ENCODE measurements at places on chromosomes 6 and 20.

DNA sequence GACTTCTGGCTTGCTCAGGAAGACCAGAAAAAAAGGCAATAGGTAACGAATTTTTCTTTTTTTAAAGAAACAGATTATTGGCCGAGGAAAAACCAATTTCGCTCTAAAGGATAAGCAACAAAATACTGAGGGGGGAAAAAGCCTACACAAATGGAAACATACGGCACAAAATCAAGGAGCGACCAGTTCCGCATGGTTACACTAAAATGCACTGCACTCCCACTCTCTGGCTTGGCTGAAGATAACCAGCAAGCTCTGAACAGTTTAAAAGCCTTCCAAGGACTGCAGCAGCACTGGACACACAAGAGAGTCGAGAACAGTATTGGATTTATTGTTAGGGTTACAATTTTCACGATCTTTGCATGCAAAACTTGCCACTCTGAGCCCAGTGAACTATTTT is 881 bp upstream of the MAP7 start:
- no peak for DNase-seq

DNA sequence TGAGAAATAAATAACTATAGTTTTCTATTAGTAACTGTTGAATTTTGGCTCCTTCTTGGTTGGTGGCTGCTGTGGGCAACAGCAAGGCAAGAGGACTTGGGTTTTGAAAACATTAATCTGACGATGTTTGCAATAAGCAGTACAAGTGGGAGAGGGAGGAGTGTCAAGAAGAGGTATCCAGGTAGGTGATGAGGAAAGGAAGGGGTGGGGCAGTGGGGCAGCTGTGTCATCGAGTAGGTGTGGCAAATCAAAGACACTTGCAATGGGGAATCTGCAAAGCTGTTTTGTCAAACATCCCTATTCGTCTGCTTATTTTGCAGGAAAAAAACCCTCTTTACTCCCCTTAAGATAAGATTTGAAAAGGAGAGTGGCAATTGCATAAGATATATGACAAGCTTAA is 171.9 kb upstream of the MAP3K7 start:
- no peak for DNase-seq

DNA sequence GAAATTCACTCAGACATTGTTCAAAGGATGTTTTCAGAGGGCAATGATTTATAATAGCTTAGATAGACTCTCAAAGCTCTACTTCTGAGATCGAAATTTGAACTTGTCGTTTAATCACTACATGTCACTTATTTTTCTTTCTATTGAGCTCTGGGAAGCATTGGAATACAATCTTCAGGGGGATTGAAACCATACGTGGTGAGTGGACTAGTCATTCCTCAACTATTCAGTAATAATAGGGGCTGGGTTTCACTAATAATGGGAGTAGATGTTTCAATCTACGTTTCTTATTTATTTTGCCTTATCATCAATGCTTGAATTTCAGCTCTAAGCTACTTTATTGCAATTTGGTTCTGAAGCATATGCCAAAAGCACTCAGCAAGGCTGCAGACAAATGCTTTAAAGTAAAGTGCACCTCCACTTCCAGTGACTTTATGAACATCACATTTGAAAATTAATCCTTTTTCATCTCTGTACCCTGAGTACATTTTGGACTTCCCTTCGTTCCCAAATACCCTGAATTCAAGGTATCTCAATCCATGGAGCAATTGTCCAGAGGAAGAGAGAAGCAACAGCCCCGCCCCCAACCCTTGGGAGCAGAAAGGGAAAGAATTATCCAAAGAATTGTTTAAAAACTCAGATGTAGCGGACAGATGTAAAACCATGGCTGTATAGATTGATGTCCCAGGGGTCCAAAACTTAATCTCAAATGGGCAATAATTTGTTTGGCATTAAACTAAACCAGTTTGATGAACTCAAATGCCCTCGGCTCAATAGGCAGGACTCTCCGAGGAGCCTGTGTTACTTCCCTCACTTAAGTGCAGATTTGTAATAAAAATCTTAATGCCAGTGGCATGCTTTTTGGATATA is 68.1 kb downstream of the HFE start:
- no peak for DNase-seq

DNA sequence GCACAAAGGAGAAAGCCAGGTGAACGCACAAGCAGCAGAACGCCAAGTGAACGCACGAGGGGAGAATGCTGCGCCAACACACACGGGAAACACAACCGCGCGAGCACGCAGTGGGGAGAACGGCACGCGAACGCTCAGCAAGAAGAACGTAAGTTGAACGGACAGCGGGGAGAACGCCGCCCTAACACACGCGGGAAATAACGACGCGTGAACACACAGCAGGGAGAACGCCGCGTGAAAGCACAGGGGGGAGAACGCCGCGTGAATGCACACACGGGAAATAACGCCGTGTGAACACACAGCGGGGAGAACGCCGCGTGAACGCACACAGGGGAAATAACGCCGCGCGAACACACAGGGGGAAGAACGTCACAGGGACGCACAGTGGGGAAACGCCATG is 54.7 kb downstream of the RNASET2 start:
- no peak for DNase-seq

DNA sequence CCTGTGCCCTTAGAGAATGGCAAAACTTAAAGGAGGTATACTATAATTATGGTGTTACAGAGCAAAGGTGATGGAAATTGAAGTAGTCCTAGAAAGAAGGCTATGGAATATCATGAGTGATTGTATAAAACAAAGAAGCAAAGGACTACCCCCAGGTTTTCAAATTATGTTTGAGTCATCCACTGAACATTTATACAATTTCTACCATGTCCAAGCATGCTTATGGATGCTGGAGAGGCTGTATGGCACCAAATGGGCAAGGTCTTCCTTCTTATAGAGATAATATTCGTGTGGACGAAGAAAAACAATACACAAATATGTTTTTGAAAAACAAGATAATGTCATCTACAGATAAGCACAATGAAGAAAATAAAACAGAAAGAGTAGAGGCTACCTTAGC is 177.5 kb downstream of the KHDC1L start:
- no peak for DNase-seq

DNA sequence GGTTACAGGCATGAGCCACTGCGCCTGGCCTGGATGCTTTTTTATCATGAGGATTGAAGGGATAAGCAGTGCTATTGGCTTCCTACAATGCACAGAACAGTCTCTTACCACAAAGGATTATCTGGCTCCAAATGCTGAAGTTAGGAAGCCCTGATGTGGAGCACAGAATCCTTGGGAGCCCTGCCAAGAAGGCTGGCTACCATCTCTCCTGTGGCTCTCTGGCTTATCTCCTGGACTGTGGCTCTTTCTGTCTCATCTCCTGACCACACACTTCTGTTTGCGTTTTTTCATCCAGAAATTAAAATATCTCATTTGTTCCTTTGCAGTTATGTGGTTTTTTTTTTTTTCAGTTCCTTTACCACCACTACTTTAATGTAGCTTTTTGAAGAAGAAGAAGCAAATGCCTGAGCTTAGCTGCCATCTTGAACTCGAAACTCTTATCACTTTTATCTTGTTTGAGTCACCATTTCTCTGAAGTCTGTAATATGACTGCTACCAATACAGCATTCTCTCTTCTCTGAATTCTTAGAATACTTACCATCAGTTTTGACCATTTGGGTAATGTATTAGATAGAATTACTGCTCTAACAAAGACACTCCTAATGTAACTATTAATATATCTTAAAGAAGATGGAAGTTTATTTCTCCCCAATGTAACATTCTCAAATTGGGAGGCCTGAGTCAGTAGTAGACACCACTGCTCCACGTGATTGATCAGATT is 1044.7 kb downstream of the KIF16B start:
- no peak for DNase-seq

DNA sequence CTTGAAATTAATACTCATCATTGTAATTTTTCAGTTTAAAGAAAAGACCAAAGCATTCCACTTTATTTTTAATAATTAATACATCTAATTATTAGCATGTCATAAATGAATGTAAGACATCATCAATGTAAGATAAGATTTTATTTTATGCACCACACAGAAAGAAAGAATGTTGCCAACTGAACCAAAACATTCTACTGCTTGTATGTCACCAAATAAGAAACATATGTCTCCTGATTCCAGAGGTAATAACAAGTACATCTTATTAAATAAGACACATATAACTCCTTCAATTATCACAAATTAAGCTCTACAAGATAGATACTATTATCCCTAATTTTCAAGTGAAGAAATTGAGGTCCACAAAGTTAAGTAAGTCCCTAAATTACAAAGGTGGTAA is 189.5 kb downstream of the GMDS start:
- DNase-seq: no peak

- no peak for DNase-seq
Measured at GRCh38 chr20:34976286-34976685, 20.6 kb downstream of the MYH7B start.

DNA sequence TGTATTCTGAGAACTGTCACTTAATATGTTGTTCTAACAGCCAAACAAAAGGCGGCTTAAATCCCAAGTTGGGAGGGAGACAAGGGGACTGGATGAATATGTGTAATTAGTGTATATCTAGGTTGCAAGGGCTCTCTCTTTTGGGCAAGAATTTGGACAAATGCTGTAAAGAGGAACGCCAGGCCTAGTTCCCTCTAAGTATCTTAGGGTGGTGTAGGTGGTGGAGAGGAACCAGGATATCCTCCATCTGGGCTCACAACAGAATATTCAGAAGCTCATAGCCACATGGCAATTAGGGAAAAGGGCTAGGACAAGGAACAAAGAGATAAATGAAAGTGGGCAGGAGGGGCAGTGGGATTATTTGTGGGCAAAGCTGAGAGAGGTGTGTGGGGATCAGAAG is 149.5 kb downstream of the LRFN2 start:
- DNase-seq: no peak

GRCh38 chr6:21777846-21778245 is 184.3 kb downstream of the SOX4 start:
- DNase-seq: no peak

DNA sequence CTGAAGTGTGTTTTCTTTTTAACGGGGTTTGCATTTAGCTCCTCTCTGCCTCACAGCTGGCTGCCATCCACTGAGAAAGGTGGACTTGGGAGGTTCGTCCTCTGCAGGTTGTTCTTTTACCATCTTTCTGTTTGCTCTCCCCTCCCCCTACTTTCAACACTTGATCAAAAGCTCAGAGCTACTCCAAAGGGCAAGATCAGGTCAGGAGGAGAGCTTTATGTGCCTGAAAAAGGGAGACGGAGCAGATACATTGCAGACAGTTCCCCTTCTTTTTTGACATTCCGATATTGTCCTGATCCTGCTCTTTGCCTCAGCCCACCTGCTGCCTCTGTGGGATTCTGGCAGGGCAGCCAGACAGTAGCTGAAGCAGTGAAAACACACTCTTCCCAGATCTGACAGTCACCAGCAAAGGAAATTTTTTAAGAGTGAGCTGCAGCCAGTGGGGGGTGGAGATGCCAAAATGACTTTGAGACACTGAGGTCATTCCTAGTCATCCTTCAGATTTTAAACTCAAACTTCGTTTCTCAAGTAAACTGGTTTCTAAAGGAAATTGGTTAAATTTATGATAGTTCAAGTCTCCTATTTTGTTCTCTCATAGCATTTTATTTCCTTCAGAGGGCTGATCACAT is 26.5 kb downstream of the SMLR1 start:
- no peak for DNase-seq

DNA sequence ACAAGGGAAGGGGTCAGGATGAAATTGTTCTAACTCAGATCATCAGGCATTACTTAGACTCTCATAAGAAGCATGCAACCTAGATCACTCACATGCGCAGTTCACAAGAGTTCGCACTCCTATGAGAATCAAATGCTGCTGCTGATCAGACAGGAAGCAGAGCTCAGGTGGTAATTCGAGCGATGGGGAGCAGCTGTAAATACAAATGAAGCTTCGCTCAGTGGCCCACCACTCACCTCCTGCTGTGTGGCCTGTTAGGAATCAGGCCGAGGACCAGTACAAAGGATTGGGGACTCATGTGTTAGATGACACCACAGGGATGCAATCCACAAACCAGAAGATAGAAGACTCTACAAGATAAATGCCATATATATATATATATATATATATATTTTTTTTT is 31.5 kb upstream of the TOP1 start:
- no peak for DNase-seq

DNA sequence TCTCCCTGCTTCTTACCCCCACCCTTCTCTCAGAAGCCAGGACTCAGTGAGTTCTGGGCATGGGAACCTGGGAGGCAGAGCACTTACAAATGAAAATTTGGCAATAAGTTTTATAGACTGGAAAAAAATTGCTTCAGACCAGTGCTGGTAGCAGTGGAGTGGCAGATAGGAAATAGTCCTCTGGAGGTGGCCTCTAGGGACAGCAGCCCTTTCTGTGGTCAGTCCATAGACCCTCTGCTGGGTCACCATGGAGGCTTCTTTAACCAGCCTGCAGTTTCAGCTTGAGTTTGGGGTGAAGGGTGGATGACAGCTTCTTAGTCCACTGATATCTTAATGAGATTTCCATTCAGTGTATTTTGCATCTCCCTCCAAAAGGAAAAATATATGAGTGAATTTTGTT is 179.1 kb downstream of the ARID1B start:
- no peak for DNase-seq

GRCh38 chr6:3355358-3356055 is 96.8 kb downstream of the PSMG4 start:
- no peak for DNase-seq

DNA sequence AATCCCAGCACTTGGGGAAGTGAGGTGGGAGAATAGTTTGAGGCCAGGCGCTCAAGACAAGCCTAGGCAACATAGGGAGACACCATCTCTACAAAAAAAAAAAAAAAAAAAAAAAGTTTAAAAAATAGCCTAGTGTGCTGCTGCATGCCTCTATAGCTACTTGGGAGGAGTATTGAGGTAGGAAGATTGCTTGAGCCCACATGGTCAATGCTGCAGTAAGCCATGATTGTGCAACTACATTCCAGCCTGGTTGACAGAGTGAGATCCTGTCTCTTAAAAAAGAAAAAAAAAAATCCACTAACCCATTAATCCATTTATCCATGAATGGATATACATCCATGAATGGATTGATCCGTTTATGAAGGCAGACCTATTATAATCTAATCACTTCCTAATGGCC is 1064.6 kb upstream of the EYS start:
- no peak for DNase-seq

- no peak for DNase-seq
Measured at GRCh38 chr20:4193069-4193452, 177.7 kb upstream of the RNF24 start.

DNA sequence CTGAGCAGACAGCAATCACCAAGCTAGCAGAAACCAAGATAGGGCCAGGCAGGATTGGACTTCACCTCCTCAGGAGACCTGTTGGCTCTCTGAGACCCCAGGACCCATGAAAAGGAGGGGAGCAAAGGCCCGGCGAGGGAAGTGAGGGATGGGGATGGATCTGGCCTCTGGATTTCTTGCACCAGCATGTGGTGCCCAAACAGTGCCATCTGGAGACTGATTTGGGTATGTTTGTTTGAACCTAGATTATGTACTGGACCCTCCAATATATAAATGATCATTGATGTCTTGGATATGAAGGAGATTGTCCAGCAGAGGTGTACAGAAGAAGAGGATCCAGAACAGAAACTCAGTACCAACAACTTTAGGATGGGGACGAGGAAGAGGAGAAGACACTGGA is 83.4 kb upstream of the LY86 start:
- DNase-seq: no peak

GRCh38 chr6:48626421-48626820 is 515.4 kb upstream of the PTCHD4 start:
- DNase-seq: no peak

Measured in activated CD8-positive, alpha-beta memory T cell treated with anti-CD3 and anti-CD28 coated beads for 24 hours (primary cell).